Stimulated activated CD4-positive, alpha-beta T cell treated with anti-CD3 and anti-CD28 coated beads, Interleukin-1b, Interleukin-23, amount 100 ng/mL, for 1 hour (primary cell): ENCODE measurements at places on chromosomes 2 and 18.

DNA sequence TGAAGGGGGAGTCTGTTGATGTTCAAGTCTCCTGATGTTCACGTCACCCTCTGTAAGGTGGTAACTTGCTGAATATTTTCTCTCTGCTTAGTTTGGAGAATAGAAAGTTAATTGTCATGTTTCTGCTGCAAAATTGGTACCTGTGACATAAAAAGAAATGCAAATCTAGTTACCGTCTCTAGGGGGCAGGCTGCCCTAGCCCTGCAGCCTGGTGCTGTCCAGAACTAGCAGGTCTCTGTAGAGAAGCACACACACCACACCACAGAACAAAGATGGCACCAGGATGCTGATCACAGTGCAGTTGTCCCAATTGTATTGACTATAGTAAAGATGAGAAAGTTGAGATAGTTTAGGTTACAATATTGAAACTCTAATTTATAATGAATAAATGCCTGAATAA lies 47.0 kb downstream of the SLC9A4 start:
- no peak for DNase-seq

DNA sequence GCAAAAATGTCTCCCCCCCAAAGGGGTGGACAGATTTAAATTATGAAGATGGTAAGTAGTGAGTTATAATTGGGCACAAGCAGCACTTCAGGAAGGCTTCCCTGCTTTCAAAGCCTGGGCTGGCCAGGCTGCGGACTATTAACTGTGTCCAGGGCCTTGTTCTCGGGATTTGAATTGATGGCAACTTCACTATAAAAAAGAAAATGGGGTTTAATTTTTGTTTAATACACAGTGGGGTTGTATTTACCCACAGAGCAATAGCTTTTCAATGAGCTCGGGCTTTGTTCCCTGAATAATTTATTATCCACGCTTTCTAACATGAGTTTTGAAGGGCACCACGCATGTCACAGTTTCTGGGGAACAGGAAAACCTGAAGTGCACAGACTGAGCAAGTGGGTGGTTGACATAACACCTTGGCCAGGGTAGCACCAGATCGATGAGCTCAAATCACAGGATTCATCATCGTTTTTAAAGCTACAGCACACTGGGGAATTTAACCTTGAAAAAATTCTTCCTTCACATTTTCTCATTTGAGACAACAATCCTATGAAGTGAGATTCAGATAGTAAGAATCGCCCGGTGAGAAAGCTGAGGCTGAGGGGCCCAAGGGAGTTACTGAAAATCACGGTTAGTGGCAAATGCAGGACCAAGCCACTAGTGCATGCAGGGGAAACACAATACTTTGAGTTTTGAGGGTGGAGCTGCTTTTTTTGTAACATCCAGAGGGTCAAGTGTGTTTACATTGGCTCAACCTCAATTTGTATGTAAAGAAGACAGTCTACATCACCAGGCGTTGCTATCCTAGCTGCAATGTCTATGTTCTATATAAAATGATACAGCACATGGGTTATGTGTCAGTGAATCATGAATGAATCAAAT lies 28.9 kb upstream of the LMAN1 start:
- DNase-seq = no peak

DNA sequence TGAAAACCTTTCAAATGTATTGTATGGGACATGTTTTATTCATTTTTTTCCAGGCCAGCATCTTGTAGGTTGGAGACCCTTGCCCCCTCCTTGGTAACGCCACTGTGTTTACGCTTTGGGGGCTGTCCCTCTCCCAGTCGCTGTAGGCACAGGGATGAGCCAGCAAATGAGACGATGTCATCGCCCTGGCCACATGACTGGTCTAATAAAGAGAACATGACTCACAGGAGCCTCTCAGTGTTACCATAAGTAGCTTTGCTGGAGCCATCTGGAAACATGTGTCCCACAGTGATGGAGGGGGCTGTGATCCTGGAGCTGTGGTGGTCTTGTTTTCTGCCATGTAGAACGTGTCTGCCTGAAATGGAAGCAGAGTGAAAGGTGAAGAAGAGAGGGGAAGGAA lies 78.9 kb downstream of the CD8B2 start:
- DNase-seq = no peak

DNA sequence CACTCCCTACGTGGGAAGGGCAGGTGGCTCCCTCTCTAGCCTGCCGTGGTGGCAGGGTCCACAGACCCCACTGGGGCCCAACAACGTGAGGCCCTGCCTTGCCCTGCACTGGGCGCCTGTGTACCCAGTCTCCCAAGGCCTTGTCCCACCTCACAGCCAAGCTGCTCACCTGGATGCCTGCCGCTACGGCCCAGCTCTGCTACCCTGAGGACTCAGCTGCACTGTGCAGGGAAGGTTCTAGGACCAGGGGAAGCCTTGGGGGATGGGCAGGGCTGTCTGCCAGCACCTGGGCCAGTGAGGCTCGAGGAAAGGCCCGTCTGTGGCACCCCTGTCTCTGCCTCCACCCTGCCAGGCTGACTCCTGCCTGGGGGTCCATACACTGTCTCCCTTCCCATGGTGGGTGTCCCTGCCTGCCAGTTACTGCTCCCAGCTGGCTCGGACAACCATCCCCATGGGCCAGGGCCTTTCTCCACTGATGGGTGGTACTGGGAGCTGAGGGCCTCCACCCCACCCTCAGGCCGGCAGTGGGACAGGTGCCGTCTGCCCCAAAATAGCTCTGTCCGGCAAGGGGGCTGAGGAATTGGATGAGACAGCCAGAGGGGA lies 33.2 kb downstream of the HS6ST1 start:
- no peak for DNase-seq

DNA sequence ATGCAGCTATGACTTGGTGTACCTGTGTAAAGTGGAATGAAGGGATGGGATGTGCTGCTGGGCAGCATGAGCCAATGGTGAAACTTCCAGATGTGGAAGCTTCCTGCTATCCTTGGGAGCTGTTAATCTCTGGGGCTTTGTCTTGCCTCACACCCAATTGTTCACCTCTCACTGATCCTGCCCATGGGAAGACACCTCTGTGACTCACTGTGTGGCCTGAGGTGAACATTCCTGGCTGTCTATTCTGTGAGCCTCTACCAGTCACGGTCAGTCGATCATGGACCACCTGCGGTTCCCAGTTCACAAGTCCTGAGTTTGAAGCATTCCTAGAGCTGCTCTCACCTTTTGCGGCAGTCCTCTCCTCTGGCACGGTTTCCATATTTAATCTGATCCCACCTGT lies 12.1 kb downstream of the NEURL3 start:
- no peak for DNase-seq
